ENCODE measurements at places on chromosomes 4 and X.

DNA sequence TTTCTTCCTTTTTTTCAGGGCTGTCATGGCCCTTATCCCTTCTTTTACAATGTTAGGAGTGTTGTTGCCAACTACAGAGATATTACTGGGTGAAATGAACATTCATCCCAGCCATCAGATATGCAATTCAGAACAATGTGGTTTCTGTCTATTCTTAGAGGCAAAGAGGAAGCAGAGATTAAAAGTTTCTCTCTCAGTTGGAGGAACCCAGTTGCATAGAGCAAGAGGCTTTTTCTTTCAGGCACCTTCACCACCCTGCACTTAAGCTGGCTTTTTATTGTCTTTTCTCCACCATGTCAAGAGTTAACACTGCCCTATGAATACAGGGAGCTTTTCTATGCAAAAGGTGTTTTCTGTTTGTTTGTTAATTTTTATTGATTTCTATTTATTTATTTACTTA, 1559.6 kb upstream of the IGFBP7 start:
- DNase-seq = no peak

GRCh38 chrX:31649201-31649600, 577.4 kb upstream of the FTHL17 start:
- no peak for DNase-seq

GRCh38 chr4:138758876-138759553, 256.6 kb upstream of the NOCT start:
- no peak for DNase-seq

- DNase-seq = no peak
Measured at GRCh38 chrX:141214196-141214595, 28.1 kb downstream of the SPANXC start.

GRCh38 chr4:72319601-72320021, 249.4 kb downstream of the ADAMTS3 start:
- DNase-seq = no peak

- no peak for DNase-seq
Measured at GRCh38 chr4:143071351-143071750, 113.4 kb upstream of the USP38 start.

DNA sequence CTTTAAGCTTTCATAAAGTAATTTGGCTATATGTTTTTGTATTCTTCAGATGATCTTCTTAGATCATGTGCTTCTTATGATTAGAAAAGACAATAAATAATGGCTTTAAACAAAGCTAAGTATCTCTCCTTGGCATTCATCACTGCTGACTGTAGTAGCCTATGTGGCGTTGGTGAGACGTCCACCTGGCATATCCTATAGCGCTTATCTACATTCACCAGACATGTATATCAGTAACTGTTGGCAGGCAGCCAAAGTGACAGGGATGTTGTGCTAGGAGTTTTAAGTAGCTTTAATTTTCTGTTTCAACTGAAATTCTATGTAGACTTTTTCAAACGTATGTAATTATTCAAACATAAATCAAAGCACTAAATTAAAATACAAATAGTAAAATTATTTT, 276.4 kb downstream of the IL15 start:
- DNase-seq = no peak

DNA sequence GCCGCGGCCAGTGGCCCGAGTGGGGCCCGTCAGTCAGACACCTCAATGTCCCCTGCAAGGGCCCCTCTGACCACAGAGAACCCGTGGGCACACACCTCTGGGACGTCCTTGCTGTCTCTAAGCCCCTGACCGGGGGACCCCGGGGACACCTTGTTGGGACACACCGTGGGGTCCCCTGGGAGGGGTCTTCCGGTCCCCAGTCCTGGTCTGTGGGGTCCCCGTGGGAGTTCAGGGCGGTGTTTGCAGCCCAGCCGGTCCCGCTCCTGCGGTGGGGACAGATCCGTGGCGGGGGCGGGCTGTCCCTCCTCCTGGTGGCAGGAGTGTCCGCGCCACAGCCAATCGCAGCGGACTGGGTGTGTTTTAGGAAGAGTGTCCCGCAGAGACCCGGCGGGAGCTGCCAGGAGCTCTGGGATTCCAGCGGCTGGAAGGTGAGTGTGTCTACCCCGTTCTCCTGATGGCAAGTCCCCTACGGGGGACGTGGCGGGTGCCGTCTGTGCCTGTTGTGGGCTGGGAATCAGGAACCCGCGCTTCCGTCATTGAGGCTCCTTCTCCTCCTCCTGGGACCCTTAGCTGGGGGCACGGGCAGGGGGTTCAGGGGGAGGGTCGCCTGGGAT, 5.1 kb upstream of the PLCXD1 start:
- DNase-seq = peak; percentile 70

DNA sequence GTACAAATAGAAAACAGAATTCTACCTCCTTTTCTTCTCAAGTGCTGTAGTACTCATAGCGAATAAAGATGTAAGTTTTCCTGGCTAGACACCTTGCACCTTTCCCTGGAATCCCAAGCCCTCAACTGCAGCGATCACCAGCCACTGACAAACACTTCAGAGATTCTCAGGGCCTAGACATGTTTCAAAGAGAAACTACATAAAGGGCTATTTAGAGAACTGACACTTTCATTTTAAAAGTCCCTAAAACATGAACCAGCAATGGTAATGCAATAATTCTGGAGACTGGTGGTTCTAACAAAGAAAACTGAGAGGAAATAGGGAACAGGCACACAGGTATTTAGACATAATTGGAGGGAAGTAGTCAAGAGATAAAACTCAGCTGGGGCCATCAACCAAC, 35.7 kb downstream of the FANCB start:
- DNase-seq = no peak

DNA sequence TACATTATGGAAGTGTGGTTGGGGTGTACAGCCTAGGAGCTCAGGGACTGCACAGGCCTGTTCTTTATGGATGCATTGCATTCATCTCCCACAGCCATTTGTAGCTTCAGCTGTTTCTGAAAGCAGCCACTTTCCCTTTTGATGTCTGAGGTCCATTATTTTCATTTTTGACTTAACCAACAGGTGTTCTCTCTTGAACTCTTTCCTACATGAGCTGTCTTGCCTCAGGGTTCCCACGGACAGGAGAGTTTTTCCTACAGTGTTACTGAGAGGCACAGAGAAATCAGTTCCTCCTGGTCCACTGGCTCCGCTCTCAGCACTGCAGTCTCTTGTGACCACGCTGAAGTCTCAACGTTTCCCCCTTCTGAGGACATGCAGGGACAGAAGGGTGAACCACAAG, 87.2 kb downstream of the RASL11B start:
- DNase-seq = no peak

GRCh38 chrX:19512961-19513360, 2.3 kb downstream of the MAP3K15 start:
- no peak for DNase-seq

DNA sequence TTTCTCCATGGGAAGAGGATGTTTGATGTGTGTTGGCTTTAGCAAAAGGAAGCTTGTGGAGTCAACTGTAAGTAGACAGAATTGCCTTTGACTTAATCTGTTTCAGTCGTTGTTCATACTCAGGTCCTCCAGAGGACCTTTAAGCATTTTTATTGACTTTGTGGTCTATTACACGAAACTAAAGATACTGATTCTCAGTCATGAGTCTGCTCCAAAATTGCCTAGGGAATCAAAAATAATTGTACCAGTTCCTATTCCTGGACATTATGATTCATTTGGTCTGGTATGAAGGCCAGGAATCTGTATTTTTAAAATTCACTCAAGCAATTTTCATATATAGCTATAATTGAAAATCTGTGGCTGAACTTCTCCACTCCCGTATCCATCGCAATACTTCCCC, 38.6 kb downstream of the AR start:
- DNase-seq = no peak

DNA sequence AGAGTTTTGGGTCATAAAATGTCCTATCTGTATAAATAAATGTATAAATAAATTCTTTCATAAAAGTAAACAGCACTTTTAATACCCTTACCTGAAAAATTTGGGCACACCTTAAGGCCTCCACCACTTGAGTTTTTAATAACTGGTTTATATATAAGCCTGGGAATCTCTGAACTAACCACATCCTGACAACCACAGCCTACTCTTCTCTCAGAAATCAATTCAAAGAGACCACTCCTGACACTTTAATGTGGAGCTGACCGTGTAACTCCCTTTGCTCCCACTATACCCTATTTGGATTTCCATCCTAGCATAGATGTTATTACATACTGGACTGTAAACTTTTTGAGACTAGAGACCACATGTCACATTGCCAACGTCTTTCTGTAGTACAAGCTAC, 3.5 kb downstream of the FBXL5 start:
- no peak for DNase-seq

GRCh38 chrX:28126886-28127285, 145.6 kb upstream of the DCAF8L1 start:
- DNase-seq = no peak

GRCh38 chrX:71627588-71628404, 9.5 kb upstream of the CXCR3 start:
- DNase-seq = no peak

DNA sequence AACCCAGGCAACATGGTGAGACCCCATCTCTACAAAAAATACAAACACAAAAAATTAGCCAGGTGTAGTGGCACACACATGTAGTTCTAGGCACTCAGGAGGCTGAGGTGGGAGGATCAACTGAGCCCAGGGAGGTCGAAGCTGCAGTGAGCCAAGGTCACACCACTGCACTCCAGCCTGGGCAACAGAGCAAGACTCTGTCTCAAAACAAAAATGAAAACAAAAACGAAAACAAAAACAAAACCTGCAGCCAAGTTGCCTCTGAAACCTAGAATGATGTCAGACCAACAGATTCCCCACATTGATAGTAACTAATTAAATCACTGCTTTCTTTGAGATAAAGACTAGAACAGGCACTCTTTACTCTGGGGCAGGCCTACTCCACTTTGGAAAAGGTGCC, 104.5 kb downstream of the AMELX start:
- DNase-seq = no peak

DNA sequence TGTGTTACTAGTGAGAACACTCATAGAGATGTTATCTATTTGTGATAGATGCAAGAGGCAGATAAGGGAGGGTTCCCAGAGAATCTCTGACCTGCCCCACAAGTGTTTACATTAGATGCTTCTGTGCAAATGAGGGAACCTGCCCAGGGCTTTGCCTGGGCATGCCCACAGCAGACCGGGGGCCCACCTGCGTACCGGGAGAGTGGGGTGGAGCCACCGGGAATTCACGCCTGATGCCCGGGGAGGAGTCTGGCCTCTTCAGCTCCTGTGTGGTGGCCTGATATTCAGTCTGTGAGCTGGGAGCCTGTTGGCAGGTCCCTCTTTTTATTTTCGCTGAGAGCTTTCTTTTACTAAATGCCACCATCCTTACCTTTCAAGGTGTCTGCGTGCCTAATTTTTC, 155.7 kb downstream of the SNCA start:
- no peak for DNase-seq

- DNase-seq = no peak
Measured at GRCh38 chrX:110287605-110288004, 30.3 kb downstream of the AMMECR1 start.

DNA sequence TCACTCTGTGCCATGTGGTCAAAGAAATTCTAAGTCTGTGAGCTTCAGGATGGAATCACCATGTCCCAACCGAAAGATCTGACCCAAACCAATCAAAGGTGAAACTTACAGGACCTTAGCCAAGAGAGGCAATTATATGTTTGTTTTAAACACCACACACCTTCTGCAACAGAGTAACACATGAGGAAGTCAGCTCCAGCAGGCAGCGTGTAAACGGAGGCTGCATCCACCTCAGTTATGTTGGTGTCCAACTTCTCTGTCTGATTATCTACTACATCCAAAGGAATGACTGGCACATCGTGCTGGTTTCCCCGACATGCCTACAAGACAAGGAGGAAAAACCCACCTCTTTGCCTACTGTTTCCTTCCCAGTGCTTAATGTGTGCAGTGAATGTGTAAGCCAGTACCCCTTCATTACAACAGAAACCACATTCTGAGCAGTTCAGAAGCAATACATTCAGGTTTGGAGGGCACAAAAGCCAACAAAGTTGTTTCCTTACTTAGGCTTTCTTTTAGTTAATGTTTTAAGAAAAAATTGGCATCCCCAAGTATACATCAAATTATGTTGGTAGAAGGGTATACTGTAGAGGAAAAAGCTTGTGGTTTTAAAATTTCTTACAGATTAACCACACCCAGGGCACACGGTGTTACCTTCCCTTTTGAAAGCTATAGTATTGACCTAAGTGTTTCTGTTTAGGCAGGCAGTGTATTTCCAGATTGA, 12.4 kb downstream of the CASP6 start:
- DNase-seq = no peak

DNA sequence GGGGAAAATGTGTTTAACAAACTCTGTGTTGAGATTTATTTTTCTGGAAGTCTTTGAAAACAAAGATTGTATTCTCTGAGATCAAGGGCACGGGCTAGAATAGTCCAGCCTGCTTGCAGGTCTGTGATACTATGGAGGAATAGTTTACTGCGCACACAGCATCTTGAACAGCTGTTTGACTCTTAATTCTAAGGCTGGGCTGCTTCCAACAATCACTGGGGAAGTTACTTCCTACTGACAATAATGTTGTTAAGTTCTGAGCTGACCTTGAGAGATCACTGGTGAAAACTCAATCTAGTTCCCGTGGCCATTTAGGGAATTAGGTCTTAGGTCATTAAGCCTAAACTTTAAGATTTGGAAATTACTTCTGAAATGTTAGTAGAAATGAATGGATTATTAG, 416.1 kb upstream of the FTHL17 start:
- DNase-seq = no peak

- DNase-seq = no peak
Measured at GRCh38 chr4:13988353-13989305, 361.1 kb upstream of the BOD1L1 start.

DNA sequence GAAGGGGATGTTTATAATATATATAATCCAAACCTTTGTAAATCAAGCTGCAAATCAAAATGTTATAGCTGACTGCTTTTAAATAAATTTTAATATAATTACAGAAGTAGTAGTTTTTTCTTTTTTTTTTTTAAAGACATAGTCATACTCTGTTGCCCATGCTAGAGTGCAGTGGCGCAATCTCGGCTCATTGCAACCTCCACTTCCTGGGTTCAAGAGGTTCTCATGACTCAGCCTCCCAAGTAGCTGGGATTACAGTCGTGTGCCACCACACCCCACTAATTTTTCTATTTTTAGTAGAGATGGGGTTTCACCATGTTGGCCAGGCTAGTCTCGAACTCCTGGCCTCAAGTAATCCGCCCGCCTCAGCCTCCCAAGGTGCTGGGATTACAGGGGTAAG, 178.7 kb downstream of the FBXW7 start:
- no peak for DNase-seq

- no peak for DNase-seq
Measured at GRCh38 chr4:142551517-142552305, 294.4 kb downstream of the INPP4B start.

Measured in stimulated activated CD8-positive, alpha-beta memory T cell treated with anti-CD3 and anti-CD28 coated beads, Interleukin-4, amount 100 ng/mL, for 48 hours (primary cell).